Neural progenitor cell (in vitro differentiated cells): ENCODE measurements at places on chromosomes 5 and 9.

DNA sequence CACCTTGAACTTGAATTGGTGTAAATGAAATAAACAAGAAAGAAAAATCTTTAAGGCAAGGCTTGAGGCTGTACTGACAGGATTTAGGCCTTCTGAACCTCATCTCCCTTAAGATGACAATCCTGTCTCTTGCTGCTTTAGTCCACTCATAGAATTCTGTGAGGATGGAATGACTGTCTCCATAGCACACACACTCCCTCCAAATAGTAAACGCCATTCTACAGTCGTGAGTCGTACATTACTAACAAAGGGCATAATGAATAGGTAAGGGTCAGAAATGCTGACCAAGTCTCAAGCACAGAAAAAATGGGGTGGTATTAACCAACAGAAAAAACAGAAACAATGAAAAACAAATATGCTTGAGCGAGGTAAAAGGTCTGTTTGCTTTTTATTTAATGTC, 71.8 kb upstream of the SIMC1 start:
- no peak for DNase-seq
- no peak overlapping the region for H3K4me3 ChIP-seq
- no peaks in the 10 kb centered on the region for H3K36me3 ChIP-seq
- peaks cover 24% of the 10 kb centered on the region for H3K4me1 ChIP-seq
- H3K27ac ChIP-seq, result no peak overlapping the region

DNA sequence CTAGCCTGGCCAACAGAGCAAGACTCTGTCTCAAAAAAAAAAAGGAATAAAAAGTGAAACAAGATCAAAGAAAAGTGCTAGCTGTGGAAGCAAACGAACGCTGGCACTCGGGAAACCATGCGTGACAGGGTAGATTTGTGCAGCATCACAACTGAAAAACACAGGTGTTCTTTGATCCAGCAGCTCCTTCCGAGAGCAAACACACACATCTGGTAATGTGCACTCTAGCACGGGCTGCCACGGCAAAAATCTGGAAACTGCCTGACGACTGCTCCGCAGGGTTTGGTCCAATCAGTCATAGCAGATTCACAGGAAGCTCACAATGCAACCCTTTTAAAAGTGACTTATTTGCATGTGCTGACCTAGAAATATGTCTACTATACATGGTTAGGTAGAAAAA, 80.0 kb downstream of the SYK start:
- H3K27ac ChIP-seq, result no peak overlapping the region
- no peak overlapping the region for H3K4me3 ChIP-seq
- no peaks in the 10 kb centered on the region for H3K36me3 ChIP-seq
- no peaks in the 10 kb centered on the region for H3K27me3 ChIP-seq

GRCh38 chr5:106142116-106142515, 1528.6 kb downstream of the EFNA5 start:
- H3K27ac ChIP-seq, result no peak overlapping the region
- H3K4me3 ChIP-seq, result no peak overlapping the region
- H3K36me3 ChIP-seq, result no peaks in the 10 kb centered on the region
- DNase-seq, result no peak
- H3K4me1 ChIP-seq, result no peaks in the 10 kb centered on the region

- H3K36me3 ChIP-seq, result no peaks in the 10 kb centered on the region
- H3K4me3 ChIP-seq, result no peak overlapping the region
- no peak for DNase-seq
- no peaks in the 10 kb centered on the region for H3K27me3 ChIP-seq
- no peaks in the 10 kb centered on the region for H3K4me1 ChIP-seq
These were observed 77.9 kb downstream of the SLCO4C1 start for GRCh38 chr5:102218159-102218558.
